ENCODE measurements at places on chromosomes 2 and 18.

DNA sequence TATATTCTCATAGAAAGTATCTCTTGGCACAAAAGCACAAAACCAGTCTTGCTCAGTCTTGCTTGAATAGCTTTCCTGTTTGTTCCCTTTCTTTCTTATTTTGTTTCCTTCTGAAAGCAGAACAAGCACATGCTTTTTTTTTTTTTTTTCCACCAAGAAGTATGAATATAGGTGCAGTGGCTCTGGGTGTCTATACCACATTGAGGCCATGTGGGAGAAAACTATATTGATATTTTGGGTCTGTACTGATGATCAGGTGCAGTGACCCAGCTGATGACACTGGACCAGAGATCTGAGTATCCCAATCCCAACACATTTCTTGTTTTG lies 28.7 kb downstream of the GEMIN6 start:
- DNase-seq, result no peak

DNA sequence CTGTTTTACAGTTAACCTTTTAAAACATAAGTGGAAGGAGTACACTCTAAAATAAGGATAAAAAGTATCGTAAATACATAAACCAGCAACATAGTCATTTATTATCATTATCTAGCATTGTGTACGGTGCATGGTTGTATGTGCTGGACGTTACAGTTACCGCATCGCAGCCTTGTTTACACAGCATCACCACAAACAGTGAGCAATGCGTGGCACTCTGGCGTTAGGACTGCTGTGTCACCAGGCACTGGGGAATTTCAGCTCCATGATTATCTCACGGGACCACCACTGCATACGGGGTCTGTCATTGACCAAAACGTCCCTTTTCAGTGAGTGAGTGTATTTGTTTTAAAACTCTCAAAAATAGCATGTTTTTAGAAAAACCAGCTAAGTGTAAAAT lies 103.0 kb upstream of the SNTG2 start:
- no peak for DNase-seq

DNA sequence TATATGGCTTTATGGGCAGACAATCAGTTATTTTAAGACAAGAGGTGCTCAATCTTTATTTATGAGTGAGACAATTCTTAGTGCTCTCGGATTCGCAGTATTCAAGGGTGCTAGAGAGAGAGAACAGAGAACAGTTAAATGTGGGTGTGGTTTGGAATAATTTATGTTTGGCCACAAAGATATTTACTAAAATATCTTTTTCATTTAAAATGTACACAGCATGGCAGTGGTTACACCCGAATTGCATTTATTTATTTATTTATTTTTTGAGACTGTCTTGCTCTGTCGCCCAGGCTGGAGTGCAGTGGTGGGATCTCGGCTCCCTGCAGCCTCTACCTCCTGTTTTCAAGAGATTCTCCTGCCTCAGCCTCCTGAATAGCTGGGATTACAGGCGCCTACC lies 109.2 kb downstream of the CDCA7 start:
- DNase-seq, result no peak

DNA sequence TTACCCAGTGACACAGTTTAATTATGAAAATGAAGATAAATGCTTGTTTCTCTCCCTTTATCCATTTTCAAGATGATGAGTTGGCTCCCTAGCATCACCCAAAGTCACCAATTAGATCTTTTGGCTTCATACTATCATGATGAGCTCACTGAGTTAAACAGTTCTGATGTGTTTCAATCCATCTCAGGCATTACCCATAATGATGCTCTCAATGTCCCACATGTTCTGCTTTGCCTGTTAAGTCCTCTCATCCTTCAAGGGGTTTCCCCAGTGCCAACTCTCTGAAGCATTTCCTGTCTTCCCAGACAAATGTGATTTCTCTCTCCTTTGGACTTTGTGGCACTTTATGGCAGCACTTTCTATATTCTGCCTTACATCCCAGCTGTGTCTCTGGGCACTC lies 92.6 kb downstream of the EPB41L3 start:
- DNase-seq, result no peak

GRCh38 chr2:106126295-106126694 lies 67.8 kb downstream of the UXS1 start:
- no peak for DNase-seq

- DNase-seq, result no peak
Measured at GRCh38 chr18:46657115-46657955, at the start of gene LOXHD1. TSS of gene LOXHD1 (minus strand) at chr18:46657220. CDS start at chr18:46657033, 187 bp downstream.

DNA sequence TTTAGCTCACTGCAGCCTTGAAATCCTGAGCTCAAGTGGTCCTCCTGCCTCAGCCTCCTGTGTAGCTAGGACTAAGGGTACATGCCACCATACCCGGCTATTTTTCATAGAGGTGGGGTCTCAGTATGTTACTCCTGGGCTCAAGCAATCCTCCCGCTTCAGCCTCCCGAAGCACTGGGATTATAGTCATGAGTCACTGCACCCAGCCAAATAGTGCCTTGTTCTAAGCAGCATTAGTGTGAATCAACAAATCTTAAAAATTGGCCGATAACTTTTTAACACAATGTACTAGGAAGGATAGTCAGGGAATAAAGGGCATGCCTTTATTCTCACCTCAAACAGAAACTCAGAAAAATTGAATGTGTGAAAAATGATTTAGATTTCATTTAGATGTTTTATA lies 51.6 kb downstream of the XRCC5 start:
- DNase-seq, result no peak

- no peak for DNase-seq
Measured at GRCh38 chr18:76993573-76993972, 139.0 kb downstream of the MBP start.

DNA sequence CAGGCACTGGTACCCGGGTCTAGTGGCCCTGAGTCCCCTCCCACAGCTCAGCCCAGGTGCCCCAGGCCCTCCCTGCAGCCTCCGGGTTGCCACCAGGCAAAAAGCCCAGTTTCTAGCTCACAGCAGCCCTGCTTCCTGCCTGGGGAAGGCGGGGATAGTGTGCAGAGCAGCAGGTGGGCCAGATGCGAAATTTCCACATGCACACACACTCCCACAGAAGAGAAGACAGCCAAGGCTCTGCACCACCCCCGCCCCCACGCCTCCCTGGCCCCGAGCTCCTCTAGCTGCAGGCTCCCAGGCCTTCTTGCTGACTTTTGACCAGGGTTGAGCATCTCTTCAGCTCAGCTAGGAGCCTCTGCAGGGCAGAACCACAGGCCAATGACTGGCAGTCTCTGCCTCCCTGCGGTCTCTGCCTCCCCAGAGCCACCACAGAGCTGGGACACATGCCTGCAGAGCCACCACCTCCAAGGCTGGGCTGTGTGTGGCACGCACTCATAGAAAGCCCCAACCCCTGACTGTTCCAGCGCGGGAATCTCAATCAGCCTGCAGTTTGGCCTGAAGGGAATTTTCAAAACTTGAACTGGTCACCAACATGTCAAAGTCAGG lies 7.2 kb downstream of the SLC66A2 start:
- DNase-seq, result no peak

DNA sequence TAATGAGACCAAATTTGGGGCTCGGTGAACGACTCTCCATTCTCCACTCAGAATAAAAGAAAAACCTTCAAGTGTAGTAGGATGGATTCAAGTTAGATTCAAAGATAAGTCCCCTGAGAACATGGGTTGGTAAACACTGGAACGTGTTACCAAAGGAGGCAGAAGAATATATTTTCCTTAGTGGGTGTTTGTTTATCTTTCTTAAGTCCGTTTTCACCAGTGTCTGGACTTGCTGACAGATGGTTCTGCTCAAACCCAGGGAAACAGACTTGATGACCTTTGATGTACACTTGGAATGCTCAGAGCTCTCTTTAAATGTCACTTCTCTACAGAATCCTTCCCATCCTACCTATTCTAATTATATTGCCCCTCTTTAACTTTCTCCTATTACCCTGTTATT lies 310.3 kb upstream of the ZNF521 start:
- no peak for DNase-seq

DNA sequence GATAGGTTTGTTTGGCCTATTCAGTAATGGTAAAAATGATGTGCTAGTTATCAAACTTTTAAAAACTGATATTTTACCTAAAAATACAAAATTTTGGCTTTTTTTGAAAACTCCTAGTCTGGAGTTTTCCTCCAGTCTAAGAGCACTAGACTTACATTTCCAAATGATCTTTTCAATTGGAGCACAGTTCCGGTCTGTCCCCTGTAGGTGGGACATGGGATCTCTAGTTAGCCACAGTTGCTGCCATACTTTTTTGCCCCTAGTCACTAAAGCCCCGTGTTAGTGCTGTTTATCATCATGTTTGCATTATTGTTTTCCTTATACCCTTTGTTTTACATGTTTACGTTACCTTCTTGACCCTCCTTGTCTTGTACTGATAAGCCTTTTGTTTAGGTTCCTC lies 52.4 kb downstream of the RELCH start:
- DNase-seq, result no peak

DNA sequence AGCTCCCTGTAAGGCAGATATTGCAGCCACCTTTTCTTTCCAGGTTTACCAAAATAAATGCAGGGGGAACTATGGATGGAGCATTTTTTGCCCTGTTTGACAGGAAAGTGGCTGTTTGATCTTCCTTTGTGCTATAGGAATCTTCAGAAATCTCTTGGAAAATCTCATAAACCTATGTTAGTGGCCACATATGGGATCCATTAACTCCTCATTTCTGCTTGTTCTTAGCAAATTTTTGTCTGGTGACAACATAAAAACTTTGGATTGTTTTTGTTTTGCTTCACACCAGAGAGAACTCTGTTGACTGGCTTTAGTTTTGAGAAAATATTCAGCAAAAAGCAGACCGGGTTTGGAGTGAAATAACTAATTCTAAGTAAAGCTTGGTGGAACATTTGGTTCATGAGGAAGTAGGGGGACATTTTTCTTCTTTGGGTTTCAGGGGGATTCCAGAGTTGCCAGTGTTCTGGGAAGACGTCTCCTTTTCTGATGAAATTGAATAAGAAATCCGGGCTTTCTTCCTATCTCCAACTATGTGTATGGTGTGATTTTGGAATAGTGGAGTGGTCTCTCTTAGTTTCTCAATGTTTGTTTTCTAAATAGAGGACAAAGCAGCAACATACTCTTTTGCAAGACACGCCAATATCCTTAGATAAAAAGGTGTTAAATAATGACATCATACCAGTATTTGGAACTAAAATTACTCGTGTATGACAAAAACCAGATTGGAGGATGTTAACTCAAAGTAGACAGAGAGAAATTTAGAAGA lies 174.4 kb downstream of the ICOS start:
- DNase-seq, result no peak

- no peak for DNase-seq
Measured at GRCh38 chr2:99697811-99698568, 208.2 kb upstream of the REV1 start.

DNA sequence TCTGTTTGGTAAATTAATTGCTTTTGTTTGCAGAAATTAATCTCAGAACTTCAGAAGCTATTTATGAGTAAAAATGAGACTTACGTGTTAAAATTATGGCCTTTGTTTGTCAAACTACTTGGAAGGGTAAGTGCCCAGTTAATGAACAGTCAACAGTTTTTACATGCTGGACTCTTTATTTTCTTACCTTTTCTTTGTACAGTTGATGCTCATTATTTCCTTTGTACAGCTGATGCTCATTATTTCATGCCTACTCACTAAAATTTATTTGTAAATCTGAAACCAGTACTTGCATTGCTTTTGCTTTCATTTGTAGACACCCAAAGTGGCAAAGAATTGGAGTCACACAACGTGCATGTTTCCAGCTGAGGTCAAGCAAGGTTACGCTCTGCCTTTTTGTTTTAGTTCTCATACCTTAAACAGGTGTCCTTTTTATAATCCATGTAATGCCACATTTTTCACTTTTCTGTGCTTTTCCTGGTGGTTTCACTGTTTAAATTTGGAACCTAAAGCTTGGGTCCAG lies 13.3 kb downstream of the RIF1 start:
- no peak for DNase-seq

All from activated naive CD4-positive, alpha-beta T cell (primary cell).